ENCODE measurements at places on chromosomes 6 and 20.

- DNase-seq = no peak
These were observed 16.6 kb downstream of the B4GALT5 start for GRCh38 chr20:49697071-49697470.

- peak; percentile 19 for DNase-seq
These were observed 16.7 kb downstream of the UNC5CL start for GRCh38 chr6:41022294-41022693.

- DNase-seq = no peak
These were observed 81.9 kb upstream of the QKI start for GRCh38 chr6:163332575-163332974.

- DNase-seq = peak; percentile 81
These were observed 21.1 kb downstream of the RTN4IP1 start for GRCh38 chr6:106608080-106608668.

GRCh38 chr6:54262499-54262898, 45.7 kb upstream of the TINAG start:
- DNase-seq = no peak

- no peak for DNase-seq
These were observed 20.2 kb upstream of the SLC22A7 start for GRCh38 chr6:43277643-43278523.

DNA sequence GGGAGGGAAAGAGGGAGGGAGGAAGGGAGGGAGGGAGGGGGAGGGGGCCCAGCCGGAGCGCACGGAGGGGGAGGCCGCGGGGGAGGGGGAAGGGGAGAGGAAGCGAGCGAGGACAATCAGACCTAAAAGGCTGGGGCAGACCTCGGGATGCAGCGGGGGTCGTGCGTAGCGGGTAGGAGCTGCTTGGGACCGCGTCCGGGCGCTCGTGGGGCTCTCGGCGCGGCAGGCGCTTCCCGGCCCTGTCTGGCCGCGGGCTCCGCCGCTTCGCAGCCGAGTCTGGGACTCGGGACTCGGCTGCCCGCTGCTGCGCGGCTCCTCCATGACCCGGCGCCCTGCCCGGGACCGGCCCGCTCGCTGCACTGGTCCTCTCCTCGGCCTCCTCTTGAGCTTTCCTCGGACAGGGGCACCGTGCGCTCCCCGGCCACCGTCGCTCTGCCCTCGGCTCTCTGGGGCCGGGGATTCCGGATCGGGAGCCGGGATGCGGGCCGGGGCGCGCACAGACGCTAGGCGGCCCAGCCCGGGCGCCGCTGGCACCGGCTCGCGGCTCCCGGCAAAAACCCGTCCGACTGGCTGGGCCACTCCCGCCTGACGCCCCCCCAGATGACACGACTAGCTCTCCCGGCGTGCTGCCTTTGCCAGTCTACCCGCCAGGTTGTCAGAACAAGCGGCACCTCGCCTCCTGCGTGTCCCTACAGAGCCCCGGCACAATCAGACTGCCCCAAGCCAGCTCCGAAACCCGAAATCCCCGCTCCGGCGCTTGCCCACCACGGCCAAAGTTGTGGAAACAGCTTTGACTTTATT, 2.2 kb downstream of the TFAP2A start:
- peak; percentile 24 for DNase-seq

DNA sequence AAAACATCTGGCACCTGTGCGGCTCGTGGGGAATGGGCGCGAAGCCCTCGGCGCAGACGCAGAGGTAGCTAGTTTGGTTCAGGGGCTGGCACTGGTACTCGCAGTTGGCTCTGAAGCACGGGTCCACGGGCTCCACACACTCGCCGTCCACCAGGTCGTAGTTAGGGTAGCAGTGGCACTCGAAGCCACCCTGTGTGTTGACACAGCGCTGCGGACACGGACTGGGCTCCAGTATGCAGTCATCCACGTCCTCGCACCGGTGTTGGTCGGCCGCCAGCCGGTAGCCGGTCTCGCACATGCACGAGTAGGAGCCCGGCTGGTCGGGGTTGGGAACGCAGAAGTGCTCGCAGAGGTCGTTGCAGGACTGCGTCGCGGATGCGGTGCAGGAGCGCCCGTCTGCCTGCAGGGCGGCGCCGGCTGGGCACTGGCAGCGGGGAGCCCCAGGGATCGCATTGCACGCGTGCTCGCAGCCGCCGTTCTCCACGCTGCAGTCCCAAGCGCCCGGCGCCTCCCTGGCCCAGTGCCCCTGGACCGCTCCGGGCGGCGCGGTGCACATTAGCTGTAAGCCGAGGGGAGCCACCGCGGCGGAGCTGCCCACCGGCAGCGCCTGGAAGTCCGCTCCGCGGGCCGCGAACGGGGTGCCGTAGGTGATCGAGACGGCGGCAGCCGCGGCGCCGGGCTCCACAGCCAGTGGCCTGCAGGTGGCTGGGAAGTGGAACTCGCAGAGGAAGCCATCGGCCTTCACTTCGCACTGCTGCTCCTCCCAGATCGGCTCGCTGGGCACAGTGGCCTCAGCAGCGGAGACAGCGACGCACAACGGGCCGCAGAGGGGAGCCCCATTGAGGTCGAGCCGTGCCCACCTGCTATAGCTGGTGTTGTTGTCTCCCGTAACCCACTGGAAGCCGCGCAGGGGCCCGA, 930 bp downstream of the THBD start:
- peak; percentile 47 for DNase-seq

DNA sequence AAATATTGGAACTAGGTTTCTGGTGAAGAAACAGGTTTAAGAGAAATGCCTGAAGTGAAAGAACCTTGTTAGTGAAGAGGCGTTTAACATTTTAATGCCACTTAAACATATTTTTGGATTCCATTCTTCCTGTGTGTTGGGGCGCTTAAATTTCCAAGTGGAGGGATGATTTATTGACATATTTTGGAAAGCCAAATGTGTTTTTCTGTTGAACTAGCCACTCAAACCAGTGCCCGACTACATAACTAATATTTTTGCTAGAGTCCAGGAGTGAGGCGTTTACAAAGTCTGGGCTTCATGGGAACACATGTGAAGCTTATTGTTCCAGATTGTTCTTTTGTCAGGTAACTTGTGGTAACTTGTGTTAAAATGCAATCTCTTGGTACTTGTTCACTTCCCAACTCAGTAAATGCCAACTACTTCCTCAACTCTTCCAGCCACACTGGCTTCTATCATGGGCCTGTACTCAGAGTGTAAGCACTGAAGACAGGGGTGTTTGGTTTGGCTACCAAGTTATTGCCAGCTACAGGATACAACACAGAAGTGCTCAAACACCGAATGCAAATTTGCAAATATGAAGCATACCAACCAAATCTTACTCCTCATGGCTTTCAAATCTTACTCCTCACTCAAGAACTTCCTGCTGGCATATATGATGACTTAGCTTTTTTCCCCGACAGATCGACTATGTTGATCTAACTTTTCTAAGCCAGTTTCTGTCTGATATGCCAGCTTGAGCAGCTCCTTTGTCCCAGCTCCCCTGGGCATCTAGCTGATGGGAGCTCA, 2.0 kb upstream of the ZNFX1 start:
- DNase-seq = peak; percentile 37

- DNase-seq = no peak
These were observed 28.1 kb downstream of the RIPOR3 start for GRCh38 chr20:50663095-50663821.

GRCh38 chr6:32088487-32089049, 20.6 kb downstream of the TNXB start:
- no peak for DNase-seq

DNA sequence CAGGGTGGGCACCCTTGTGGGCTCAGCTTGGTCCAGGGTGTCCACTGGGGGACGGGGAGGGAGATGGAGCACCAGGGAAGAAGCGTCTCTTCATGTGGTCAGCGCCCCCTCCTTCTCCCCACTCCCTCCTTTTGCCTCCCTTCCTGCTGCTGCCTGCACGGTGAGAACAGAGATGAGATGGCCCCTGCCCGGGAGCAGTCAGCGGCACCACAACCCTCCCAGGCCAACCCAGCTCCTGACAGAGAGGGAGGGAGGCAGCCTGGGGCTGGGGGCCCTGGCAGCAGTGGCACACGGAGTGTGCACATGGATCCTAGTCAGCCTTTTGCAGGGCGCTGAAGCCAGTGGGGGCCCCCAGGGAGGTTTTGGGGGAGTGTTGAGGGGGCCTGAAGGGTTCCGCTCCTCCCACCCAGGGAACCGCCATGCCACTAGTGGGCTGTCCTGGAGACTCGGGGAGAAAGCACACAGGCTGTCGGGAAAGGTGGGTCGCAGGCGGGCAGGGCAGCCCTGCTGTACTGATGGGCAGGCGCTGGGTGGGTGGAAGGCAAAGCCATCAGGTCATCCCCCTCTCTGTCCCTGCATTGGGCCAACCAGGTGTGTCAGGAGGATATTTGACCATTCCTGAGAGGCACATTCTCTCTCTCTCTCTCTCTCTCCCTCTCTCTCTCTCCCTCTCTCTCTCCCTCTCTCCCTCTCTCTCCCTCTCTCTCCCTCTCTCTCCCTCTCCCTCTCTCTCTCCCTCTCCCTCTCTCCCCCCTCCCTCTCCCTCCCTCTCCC, 94.3 kb upstream of the BHLHE23 start:
- DNase-seq = no peak

DNA sequence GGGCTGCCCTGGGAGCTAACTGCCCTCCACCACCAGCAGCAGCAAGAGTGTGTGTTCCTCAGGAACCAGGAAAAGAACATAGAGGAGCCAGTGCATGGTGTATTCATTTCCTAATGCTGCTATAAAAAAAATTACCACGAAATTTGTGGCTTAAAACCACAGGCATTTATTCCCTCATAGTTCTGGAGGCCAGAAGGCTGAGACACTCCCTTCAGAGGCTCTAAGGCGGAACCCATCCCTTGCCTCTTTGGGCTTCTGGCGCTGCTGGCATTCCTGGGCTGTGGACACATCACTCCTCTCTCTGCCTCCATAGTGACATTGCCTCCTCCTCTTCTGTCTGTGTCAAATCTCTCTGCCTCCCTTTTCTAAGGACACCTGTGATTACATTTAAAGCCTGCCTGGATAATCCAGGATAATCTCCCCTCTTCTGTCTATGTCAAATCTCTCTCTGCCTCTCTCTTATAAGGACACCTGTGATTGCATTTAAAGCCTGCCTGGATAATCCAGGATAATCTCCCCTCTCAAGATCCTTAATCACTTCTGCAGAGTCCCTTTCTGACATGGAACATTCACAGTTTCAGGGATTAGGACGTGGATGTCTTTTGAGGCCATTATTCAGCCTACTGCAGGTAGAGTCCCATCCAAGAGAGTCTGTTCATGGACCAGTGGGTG, 54.7 kb downstream of the NDUFAF5 start:
- DNase-seq = peak; percentile 36
